ENCODE measurements at places on chromosomes 6 and 20.

DNA sequence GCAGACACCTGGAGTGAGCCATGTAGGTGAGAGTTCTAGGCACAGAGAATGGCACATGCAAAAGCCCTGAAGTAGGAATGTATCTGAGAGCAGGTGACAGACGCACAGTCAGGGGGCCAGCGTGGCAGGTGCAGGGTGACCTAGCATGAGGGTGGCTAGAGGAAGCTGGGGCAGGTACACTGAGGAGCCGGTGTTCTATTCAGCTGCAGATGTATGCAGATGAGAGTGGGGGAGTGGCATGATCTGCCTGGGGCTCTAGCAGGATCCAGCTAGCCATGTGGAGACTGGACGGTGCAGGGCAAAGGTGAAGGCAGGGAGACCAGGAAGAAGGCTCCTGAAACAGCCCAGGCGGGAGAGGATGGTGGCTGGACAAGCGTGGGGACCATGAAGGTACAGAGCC is 10.7 kb downstream of the PEDS1 start:
- no peak for DNase-seq

DNA sequence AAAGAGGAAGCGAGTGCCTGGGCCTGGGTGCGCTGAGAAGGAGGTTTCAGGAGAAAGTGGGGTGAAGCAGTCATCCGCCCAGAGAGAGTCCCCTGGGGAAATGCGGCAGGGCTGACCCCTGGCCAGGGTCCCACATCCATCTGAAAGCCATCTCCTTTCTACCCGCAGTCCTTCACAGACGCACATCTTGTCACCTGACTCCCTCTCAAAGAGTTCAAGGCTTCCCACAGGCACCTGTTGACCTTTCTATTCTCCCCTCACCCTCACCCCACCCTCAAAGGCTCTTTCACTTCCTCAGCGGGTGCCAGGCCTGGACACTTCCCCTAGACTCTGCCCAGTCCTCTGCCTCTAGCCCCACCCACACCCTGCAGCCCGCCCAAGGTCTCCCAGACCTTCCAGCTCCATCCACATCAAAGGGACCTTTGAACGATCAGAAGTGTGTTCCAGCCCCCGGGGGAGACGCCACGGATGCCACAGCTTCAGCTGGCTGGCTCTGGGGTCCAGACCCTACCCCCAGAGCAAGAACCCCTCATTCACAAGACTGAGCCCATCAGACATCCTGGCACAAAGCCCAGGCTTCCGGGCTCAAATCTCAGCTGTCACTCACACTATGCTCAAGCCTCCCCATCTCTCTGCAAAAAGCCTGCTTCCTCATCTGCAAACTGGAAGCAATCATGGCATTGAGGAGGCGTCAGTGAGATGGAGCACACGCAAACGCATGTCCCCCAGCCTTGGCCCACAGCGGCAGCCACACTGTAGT is 2.1 kb downstream of the CTSZ start:
- peak; percentile 21 for DNase-seq

DNA sequence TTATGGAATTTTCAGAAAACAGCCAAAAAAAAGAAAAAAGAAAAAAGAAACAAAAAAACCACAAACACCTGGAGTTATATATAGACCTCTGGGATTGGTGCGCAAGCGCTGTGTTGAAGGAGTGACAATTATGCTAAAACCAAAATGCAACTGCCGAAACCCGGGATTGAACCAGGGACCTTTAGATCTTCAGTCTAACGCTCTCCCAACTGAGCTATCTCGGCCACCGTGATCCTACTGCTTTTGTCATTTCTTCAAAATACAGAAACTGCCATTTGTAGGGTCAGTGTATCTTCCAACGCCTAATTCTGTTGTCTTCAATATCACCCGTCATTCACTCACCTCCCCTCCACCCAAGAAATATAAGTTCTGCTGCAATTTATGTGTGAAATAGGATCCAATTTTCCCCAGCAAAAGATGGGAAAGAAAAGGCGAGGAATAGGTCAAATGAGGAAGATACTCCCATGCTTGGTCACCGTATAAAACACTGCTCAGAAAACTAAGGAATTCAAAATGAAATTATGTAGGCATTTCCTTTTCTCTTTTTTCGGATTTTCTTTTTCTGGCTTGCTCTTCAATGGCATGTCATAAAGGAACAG is 116.0 kb downstream of the TRIM27 start:
- no peak for DNase-seq

DNA sequence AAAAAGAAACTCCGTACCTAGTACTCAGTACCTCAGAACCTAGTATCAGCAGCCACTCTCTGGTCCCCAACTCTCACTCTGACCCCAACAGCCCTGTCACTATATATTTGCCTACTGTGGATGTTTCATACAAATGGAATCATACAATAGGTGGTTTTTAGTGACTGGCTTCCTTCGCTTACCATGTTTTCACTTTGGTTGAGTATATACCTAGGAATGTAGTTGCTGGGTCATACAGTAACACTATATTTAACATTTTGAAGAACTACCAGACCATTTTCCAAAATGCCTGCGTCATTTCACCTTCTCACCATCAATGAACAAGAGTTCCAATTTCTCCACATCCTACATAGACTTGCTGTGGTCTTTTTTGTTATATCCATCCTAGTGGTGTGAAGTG is 283.2 kb downstream of the GMDS start:
- no peak for DNase-seq

GRCh38 chr6:65787787-65788186 is 80.8 kb upstream of the EYS start:
- DNase-seq = no peak

DNA sequence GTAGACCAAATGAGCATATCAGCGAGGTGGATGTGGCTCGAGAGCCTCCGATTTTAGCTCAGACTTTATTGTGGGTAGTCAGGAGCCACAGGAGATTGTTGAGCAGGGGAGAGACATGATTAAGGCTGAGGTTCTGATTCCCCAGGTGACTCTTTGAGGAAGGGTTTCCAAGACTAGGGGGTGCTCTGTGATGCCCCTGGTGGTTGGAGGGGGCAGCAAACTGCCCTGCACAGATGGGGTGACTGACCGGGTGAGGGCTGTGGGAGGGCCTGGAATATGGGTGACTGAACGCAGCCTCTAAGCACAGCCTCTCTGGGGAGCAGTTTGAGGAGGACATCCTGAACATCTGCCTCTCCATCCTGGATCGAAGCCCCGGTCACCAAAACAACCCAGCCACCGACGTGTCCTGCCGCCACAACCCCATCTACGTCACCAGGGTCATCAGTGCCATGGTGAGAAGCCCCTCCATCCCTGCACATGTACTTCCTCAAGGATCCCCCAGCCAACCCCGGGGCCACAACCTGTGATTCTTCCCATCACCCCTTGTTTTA is 17.0 kb downstream of the TGM6 start:
- DNase-seq = no peak

GRCh38 chr6:115064680-115065079 is 721.9 kb upstream of the HS3ST5 start:
- DNase-seq = no peak

- DNase-seq = no peak
These were observed 240.4 kb upstream of the SULF2 start for GRCh38 chr20:48025661-48026060.

DNA sequence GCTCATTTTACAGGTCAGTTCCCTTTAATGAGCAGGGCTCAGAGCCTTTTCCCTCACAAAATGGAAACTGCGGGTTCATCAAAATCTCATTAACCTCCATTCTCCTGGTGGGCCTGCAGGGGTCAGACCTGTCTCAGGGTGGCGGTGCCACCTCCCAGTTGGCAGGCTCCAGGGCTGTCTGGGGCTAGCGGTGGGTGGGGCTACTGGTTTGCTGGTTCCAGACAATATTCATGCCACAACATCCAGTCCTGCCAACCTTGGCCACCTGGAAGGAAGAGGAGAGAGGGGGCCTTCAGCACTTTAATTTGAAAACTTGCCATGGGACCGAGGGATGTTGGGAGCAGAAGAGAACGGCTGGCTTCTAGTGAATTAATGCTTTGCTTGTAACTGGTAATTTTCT is 41.9 kb upstream of the CTNNBL1 start:
- no peak for DNase-seq

GRCh38 chr6:18161431-18161830 is 6.2 kb downstream of the KDM1B start:
- no peak for DNase-seq

DNA sequence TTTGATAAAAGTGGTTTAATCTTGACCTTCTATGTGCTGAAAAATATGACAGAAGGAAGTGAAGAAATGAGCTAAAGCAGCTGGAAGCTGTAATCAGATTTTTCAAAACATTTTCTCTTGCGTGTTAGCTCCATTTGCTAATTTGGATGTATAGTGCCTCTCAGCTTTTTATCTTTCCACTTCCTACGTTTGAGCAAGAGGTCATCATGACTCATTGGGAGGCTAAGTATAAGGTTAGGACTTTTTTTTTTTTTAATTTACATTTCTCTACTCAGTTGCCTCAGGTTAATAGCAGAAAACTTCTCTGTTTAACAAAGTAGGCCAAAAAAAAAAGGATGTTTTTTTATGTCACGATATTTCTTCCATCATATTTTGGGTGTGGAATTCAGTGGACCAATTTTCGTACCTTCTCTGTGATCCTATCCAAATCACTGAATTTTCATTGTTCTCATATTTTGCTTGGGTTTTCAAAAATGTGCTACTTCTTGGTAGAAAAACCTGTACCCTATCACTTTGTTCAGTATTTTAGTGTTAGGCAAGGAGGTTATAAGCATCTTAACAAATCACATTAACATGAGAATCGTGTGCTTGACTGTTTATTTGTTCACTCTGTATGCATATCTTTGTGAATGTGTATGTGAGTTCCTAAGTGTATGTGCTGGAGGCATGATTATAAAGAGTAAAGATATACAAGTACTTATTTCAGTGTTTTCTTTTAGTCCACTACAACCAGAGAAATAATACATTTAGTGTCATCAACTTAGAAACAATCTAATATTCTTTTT is 1028.3 kb upstream of the EYS start:
- DNase-seq = no peak

- DNase-seq = no peak
These were observed 137.6 kb upstream of the RIN2 start for GRCh38 chr20:19620446-19620845.

GRCh38 chr20:43798291-43799149 is 71.7 kb upstream of the GTSF1L start:
- DNase-seq = no peak

GRCh38 chr20:61810066-61810737 is 255.5 kb downstream of the TAF4 start:
- no peak for DNase-seq

GRCh38 chr6:830667-831327 is 137.9 kb upstream of the EXOC2 start:
- DNase-seq = no peak

- no peak for DNase-seq
These were observed 931.1 kb downstream of the C6orf118 start for GRCh38 chr6:164378330-164378729.

- DNase-seq = no peak
These were observed 196.3 kb downstream of the EPM2A start for GRCh38 chr6:145538989-145539388.

DNA sequence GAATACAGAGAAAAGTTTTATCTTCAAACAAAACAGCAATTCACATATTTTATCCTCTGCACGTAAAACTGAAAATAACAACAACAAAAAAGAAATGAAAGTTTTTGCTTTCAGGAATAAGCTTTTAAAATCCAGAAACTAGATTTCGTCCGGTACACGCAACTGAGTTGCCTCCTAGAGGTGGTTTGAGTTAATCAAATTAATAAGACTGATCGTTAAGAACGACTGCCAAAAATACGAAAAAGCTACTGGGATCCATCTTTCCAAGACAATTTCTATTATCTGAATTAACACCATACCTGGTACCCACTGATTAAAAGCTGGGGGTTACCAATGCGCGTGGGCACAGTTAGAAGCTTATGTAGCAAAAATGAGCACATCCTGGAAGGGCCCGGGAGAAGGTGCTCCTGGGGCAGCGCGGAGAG is 669 bp downstream of the PDCD2 start:
- no peak for DNase-seq

DNA sequence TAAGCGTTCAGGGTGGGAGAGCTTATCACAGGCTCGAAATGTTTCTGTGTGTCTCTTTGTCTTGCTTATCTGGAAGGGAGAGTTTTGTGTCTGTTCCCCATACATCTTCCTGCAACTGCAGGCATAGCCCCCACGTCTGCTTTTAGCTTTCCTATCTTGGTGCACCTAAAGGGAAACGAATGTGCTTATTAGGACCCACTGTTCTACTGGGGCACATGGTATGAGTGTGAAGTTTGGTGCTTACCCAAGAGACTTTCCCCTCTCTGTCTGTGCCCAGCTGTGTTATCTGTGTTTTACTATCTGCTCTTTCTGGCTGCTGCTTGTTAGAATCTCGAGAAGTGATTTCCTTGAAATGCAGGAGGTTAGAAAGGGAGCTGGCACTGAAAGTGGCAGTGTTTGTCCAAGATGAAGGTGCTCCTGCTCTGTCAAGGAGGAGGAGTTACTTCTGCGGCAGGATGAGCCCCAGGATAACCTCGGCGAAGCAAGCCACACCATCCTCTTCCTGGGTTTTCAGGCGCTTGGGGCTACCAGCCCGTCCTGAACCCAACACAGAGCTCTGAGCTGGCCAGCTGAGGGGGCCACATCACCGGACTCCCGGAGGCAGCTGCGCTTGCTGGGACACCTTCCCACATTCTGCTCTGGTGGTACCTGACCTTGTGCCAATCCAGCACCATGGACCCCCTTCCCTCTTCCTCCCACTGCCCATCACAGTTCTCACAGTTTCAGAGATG is 23.4 kb downstream of the DYNLT1 start:
- no peak for DNase-seq

- DNase-seq = no peak
These were observed 328.4 kb upstream of the CNR1 start for GRCh38 chr6:88494401-88495140.

GRCh38 chr6:126204126-126204525 is 135.8 kb upstream of the CENPW start:
- no peak for DNase-seq

DNA sequence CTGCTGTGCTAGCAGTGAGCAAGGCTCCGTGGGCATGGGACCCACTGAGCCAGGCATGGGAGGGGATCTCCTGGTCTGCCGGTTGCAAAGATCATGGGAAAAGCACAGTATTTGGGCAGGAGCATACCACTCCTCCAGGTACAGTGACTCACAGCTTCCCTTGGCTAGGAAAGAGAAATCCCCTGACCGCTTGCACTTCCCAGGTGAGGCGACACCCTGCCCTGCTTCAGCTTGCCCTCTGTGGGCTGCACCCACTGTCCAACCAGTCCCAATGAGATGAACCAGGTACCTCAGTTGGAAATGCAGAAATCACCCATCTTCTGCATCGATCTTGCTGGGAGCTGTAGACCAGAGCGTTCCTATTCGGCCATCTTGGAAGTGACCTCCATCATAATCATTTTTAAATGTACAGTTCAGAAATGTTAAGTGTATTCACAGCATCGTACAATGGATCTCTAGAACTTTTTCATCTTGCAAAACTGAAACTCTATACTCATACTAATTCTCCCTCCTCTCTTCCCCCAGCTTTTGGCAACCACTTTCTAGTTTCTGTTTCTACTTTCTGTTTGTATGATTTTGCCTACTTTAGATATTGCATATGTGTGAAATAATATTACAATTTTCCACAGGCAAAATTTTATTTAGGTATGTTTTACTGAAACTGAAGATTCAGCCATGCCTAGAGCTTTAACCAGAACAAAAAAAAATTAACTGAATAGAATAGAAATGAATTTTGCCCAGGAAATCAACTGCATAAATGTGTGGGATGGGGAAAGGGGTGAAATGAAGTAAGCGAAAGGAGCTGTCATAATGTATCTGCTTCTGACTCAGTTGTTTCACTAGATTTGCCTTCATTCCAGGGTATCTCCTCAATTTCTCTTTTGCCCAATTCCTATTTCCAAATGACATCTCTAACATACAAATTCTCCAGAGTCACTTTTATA is 100.0 kb downstream of the RWDD2A start:
- DNase-seq = no peak

All from effector memory CD8-positive, alpha-beta T cell (primary cell).